Activated CD4-positive, alpha-beta T cell treated with anti-CD3 and anti-CD28 coated beads, Interleukin-10, Interleukin-2, amounts not matched to agents 100 ng/mL and 50 ng/mL, durations not matched to agents 16 hours and 8 hours (primary cell): ENCODE measurements at places on chromosomes 3 and 15.

DNA sequence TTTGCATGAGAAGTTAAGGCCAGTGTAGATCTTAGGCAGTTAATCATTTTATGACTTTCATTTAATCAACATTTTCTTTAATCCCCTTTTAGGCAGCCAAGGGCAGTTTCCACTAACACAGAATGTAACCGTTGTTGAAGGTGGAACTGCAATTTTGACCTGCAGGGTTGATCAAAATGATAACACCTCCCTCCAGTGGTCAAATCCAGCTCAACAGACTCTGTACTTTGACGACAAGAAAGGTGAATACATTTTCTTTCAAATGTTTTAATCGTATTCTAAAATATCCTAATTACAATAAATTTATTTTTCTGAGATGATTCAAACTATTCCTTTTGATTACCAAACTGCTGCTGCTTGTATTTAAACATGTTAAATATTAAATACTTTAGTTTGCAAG is 843.2 kb downstream of the CADM2 start:
- no peak for DNase-seq

DNA sequence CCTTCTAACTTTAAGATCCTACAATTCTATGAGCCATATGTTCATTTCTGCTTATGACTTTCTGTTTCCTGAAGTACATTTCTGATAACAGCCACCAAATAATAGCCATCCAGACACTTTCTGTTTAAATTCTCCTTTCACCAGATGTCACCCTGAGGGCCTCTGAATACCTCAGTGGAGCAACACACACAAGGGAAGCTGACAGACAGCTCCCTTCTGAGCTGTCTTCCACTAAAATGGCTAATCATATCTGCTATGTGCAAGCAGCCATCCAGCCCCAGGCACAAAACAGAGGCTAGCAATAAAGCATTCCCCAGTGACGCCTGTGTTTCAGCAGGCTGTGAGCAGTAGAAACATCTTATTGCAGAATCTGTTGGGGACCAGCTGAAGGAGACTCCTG is 666.6 kb upstream of the UBE2E2 start:
- DNase-seq: no peak

DNA sequence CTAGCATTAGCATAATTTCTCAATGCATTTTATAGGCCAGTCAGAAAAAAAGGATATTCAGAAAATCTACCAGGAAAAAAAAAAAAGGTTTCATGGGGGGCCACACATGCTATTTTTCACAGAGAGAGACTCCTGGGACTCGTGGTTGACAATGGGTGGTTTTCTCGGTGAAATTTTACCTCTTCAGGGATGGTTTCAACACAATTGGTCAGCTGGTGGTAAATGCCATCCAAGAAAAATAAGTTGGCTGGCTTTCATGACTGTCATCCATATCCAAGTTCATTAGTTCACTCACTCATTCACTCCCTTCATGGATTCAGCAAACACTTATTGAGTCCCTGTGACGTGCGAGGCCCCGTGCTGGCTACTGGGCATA is 217.3 kb downstream of the SHQ1 start:
- no peak for DNase-seq

DNA sequence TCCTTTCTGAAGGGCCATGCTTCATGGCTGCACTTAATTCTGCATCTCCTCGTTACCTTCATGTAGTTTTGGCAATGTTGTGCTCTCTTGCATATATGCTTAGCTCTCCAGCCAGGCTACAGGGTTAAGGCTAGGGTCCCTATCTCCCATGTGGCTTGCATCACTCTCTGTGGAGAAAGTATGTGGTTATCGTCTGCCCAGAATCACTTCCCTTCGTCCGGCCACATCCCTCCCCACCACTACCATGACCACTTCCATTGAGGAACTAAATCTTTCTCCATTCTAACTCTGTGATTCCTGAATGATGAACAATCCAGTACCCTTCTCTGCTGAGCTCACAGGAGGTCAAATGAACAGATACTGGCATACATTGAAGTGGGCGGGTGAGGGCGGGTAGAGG is 34.0 kb downstream of the WWTR1 start:
- DNase-seq: no peak

GRCh38 chr3:67076607-67077006 is 78.5 kb downstream of the KBTBD8 start:
- no peak for DNase-seq

DNA sequence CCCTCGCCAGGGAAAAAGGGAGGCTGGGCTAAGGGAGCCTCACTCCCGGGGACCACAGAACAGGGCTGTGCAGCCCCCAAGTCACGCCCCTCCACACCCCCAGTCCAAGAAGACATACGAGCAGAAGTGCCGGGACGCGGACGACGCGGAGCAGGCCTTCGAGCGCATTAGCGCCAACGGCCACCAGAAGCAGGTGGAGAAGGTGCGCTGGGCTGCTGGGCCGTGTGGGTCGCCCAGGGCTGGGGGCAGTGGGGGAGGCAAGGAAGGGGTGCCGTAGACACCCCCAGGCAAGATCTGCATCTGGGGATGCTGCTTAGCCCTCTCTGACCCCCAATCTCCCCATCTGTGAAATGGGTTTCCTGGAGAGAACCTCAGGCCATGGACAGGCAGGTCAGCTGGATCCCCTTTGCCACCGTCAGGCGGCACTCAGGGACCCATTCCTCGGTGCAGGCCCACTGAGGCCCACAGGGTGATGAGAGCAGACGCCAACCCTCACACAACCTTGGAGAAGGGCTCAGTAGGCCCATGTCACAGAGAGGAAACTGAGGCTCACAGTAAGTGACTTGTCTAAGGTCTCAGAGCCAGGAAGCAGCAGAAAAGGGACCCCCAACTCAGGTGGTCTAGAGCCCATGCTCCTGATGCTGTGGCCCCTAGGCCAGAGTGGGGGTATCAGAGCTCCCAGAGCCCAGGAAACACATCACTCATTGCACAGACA is 33.7 kb downstream of the PSTPIP1 start:
- DNase-seq: no peak

- no peak for DNase-seq
These were observed 224.0 kb upstream of the ARHGEF26 start for GRCh38 chr3:153897025-153897723.

DNA sequence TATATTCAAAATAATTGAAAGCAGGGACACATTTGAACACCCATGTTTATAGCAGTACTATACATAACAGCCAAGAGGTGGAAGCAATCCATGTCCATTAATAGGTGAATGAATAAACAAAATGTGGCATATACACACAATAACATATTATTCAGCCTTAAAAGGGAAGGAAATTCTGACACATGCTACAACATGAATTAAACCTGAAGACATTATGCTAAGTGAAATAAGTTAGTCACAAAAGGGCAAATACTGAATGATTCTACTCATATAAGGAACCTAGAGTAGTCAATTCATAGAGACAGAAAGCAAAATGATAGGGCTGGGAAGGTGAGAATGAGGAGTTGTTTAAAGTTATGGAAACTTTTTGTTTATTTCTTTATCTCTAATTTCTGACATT is 40.9 kb downstream of the SNTN start:
- DNase-seq: no peak

DNA sequence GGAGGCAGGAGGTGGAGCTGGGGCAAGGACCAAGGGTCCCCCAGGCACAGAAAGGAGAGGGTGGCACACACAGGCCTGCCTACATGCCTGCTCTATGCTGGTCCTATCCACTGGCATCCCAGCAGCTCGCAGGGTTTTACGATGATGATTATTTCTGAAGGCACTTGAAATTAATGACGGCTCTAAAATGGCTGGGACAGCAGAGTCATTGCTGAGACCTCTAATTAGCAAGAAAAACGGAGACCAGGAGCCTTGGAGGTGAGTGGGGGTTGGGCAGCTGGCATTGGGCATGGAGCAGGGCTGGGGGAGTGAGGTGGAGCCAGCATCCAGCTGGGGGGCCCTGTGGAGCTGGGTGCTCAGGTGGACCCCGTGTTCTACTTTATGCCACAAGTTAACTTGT is 3.5 kb upstream of the LINGO1 start:
- no peak for DNase-seq

DNA sequence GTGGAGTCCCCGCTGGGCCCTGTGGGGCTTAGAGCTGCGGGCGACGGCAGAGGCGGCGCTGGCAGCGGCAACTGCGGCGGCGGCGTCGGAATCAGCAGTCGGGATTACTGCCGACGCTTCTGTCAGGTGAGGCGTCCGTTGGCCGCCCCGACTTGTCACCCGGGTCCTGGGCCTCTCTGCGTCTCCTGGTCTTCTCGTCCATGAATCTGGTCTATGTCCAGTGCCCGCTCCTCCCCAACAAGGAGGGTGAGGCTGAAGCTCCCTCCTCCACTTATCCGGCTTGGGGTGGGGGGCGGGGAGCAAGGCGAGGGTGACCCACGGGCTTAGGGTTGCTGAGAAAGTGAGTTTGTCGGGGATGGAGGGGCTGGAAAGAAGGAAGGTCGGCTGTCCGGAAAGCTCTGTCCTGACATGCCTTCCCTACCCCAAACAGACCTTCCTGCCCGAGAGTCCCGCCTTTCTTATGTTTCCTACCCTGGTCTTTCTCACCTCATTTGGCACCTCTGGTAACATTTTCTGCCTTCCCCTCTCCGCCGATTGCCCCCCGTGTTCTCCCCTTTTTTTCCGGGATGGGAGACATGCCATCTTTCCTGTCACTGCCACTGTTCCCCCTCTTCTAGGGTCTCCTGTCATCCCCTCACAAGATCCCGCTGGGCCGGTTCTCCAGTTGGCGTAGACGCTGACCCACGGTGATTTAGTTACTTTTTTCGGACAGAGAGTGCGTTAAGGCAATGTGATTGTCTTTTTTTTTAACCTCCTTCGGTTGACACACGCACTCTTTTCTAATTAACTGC is 520 bp downstream of the ZNF654 start:
- no peak for DNase-seq

DNA sequence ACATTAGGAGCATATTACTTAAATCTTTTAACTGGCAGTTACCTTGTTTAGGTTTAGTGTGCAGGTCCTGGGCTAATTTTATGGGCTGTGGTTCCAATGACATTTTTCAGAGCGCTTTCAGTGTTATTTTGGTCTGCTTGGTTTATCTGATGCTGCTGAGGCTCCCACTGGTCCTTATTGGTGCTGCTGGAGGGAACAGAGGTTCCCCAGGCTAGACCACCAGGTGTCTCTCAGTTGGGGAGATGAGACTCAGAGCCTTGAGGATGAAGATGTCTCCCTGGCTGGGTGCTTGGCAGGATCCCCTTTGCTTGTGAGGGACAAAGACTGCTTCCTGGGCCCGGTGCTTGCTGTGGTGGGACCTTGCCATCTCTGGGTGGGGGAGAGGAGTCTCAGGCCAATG is 28.3 kb upstream of the TASOR start:
- no peak for DNase-seq

DNA sequence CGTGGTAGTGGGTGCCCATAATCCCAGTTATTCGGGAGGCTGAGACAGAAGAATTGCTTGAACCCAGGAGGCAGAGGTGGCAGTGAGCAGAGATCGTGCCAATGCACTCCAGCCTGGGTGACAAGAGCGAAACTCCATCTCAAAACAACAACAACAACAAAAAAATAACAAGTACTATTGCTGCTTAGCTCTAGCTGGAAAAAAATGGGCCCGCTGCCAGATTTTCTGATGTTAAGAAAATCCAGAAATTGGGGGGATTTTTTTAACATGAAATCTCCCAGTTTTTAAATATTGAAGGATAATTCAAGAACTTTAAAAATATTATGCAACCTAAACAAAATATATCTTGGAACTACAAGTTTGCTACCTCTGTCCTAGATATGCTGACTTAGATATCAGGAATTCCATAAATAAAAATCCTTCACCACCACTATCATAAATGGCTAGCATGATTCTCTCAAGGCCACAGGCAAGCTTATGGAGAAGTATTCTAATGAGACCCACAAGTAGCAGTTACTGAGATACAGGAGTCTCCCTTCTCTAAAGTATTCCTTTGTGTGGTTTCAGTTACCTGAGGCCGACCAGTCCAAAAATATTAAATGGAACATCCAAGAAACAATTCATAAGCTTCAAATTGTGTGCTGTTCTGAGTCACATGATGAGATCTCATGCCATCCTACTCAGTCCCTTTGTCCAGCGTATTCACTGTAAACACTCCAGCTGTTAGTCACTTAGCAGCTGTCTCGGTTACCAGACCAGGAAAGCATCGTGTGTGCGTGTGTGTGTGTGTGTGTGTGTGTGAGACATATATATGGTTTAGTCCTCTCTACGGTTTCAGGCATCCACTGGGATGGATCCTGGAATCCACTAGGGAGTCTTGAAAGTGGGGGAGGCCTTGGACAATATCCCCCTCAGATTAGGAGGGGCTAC is 277.2 kb downstream of the TBL1XR1 start:
- no peak for DNase-seq
